Activated T-cell treated with anti-CD3 and anti-CD28 coated beads, Interleukin-2, amount 50 U/mL, for 1 hour (primary cell): ENCODE measurements at places on chromosomes 16 and 17.

DNA sequence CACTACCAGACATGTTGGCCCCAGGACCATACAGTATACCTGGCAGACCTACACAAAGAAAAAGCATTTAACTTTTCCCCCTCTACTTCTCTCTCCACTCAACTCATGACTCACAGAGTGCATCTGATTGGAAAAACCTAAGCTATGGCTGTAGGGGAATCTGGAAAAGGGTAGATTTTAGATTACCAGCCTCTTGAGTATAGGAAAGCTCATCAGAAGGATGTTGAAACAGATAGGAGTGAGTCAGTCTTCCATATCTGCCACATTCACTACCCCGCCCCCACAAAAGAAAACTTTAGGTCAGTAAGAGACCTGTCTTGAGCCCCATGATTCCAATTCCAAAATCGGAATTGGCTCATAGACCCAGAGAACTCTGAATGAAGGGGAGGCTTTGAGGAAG, 12.3 kb downstream of the KRT9 start:
- DNase-seq, result no peak

- no peak for DNase-seq
Observed at GRCh38 chr17:28372203-28372944, 880 bp downstream of the SARM1 start.

DNA sequence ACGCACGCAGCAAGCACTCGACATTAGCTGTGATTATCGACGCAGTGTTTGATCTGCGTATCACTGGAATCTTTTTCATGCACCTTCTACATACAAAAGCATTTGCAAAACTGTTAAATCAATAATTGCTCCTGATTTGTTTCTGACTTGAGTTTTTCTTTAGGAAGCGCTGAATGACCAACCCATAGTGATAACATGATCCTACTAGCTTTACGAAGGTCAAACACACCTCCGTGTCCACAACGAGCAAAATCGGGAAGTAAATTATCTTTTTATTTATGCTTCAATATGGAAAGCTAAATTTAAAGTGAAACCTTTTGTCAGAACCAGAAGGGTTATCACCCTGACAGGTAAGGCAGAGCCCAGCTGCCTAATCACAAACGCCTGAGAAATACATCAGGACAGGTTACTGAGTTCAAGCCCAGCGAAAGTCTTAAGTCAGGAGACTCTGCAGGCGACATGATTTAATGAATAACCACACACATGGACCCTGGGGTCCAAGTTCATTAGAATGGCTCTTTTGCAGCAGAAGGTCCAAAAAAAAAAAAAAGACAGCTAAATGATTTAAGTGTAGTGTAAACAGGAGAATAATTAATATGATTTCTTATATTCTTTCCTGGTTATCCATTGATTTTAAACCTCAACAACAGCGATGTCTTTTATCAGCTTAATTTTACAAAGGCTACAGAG, 104.2 kb downstream of the ADCY9 start:
- no peak for DNase-seq

DNA sequence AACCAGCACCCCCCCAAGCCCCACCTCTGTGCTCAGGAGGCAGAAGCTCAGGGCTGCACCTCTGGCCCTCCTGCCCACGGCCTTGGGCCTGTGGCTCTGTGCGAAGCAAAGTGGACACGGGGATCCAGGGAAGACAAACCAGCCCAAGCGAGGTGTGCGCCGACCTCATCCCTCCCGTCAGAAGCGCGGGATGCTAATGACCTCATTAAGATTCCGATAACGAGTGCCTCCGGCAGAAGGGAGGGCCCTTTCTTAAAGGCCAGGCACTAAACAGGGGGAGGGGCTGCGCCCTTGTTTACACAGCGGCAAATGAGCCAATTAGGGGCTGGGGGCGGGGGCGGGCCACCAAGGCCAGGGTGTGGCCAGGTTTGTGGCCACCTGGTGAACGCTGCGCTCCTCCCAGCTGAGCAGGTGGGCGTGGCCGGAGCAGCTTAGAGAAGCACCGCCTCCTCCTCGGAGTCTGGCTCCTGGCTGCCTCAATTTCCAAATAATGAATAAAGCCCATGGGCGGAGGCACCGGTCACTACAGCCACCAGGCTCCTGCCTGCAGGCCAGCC, 3.2 kb downstream of the CBX4 start:
- DNase-seq, result no peak

- DNase-seq, result no peak
Observed at GRCh38 chr17:34386697-34387550, 23.9 kb upstream of the CCL1 start.

DNA sequence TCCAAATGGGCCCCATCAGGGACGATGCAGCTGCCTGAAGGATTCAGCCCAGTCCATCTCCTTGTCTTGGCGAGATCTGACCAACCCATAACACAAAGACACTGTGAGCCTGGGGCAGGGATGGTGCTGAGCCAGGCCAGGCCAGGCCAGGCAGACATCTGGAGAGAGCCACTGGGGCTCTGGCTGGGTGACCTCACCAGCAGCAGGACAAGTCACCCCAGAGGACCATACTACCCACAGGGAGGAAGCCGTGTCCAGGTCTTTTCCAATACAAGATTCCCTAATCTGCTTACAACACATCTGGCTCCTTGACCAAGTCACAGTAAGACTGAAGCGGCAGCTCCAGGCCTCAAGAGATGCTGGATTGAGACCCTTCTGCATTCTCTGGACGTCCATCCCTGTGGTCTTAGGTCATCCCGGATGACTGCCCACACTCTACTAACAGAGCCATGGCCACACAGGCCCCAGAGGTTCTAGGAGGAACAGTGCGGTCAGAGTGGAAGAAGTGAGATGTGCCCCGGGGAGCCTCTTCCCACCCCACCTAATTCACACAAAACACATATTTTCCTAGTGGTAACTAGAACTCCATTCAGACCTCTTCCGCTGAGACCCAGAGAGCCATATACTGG, 81.8 kb upstream of the RCVRN start:
- no peak for DNase-seq

DNA sequence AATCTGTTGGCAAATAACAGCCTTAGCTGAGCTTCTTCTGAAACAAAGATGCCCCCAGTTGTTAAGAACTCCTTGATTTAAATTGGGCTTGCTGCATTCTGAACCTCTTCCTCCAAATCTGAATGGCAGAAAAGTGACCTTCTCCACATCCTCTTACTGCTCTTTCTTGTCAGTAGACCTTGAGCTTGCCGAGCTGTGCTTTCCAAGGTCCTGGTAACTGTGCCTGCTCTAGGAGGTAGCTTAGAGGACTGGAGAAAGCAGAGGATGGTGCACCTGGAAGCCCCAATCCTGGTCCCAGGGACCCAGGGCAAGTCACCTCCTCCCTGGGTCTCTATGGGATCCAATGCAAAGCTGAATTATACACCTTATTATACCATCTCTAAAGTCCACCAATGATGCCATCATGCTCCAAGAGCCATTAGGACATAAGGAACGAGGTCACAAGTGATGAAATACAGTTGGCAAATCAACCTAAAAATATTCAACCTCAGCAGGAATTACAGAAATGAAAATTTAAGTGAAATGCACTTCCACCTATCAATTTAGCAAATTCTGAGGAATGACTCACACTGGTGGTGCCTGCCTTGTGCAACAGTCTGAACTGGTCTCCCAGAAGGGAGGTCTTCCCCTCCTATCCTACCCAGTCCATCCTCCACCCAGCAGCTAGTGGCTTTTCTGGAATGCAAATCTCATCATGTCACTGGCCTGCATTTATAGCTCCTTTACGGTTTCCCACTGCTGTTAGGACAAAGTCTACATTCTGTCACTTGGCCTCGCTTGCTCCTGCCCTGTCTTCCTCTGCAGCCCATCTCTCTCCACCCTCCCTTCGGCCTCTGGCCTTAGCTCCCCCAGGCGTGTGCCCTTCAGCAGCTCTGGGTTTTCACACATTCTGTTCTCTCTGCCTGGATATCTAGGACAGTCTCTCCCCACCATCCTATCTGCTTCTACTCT, 36.6 kb downstream of the TOM1L2 start:
- DNase-seq, result no peak

DNA sequence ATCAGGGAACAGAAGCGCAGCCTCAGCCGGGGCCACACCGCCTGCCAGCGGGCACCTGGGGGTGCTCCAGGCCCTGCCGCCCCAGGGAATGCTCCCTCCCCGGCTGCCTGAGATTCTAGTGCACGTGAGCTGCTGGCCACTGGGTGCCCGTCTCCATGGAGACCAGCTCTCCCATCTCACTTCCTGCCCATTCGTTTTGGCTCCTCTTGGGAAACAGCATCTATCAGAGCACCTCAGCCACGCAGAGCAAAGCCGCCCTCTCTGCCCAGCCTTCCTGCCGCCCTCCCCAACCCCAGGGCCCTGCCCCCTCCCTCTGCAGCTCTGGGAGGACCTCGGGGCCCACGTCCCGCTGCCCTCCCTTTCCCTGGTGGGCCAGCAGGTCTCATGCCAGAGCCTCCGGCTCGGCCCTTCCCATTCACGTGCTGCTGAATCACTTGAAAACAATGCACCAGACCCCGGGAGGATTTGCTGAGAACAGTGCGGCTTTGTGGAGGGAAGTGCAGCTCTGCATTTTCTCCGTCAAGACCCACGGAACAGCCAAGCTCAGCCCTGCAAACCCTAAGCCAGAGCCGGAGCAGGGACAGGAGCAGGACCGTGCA, 19.4 kb downstream of the CEP295NL start:
- DNase-seq, result no peak

- DNase-seq, result no peak
Observed at GRCh38 chr16:79712276-79712675, 111.7 kb upstream of the MAF start.

DNA sequence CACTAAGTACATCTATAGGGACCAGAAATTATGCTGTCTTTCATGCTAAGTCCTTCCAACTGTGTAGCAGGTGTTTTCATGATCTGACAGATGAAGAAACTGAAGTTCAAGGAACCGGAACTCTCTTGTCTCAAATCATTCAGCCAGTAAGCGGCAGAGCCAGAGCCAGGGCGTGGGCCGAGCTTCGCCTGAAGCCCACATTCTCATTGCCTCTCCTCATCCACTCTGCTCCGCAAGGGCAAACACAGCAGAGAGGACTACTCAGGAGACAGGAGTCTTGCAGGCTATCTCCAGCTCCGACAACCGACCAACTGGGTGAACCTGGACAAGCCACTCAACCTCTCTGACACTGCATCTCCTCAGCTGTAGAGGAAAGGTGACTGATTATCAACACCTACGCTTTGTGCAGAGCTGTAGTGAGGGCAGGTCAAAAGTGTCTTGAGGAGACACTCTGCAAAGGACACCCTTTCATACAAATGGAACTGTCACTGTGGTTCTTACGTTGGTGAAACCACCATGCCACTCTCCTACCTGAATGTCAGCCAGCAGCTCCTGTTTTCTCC, 72.9 kb downstream of the CYTH1 start:
- no peak for DNase-seq

- DNase-seq, result no peak
Observed at GRCh38 chr17:51079049-51079448, 41.6 kb downstream of the SPAG9 start.

- no peak for DNase-seq
Observed at GRCh38 chr16:11636172-11636721, 32.0 kb upstream of the SNN start.

- no peak for DNase-seq
Observed at GRCh38 chr17:54749157-54749556, 151.5 kb upstream of the TOM1L1 start.

GRCh38 chr16:81816793-81817210, 37.7 kb downstream of the PLCG2 start:
- no peak for DNase-seq

DNA sequence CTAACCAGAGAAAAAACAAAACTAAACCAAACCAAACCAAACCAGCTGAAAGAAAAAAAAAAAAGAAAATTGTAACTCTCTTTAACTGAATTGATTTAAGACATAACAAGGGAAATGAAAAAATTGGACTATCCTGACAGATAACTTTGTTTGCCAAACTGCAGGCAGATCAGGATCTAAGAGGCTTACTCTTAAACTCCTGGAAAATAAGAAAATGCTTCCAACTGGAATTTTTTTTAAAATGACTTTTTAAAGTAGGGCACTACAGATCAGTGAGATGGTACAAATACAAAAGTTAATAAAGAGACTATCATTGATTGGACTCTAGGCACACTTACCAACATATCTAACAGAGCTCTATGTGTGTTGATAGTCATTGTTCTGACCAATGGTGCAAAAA, 125.5 kb upstream of the KCNJ16 start:
- no peak for DNase-seq

DNA sequence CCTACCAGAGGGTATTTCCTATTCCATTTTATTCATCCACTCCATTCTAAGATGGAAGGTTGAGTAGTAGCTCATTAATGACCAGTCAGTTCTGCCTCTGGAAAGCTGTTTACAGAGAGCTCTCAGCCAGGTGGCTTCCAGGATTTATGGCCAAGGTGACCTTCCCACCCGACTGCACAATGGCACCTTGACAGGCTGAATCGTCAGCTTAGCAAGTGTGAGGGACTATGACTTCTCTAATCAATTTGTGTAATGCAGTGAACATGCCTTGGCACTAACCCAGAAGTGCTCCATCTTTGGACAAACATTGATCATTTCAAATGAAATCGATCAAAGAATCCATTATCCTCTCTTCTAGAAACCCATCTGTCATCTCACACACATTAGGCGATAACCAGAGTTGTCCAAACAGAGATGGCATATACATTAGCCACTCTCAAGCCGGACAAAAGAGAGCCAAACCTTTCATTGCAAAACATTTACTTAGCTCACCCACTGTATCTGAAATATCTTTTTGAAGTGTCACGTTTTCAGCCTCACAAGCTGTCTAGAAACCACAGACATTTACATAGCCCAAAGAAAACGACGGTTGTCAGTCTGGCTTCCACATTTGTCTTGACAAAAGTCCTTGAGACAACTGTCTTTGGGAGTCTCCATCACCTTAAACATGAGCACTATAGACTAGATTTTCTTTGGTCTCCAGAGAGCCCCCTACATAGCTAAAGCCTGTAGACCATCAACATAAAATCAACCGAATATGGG, 35.6 kb downstream of the CLEC3A start:
- no peak for DNase-seq

GRCh38 chr16:68031951-68032350, 8.9 kb downstream of the DUS2 start:
- no peak for DNase-seq

DNA sequence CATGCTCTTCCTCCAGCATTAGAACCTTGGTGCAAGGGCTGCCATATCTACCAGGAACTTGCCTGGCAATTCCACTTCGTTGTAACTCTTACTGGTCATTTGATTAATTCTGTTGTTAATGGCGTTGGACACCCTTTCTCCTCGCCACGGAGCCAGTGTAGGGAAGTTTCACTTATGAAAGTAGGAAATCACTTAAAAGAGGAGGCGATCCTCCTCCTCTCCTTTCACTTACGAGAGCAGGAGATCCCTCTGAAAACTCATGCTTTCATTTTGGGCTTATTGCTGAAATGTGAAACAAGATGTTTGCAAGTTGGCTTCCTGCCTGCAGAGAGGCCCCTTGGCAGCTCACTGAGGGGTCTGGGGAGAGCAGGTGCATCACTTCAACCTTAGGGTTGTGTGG, 226.0 kb downstream of the SNX29 start:
- DNase-seq, result no peak

GRCh38 chr16:7398536-7398935, 65.9 kb downstream of the RBFOX1 start:
- no peak for DNase-seq
